Mucosa of descending colon (tissue), 3 donors: ENCODE measurements at places on chromosomes 11 and 22.

- DNase-seq: no peak
Observed at GRCh38 chr11:116342148-116342547, 430.6 kb downstream of the BUD13 start.

DNA sequence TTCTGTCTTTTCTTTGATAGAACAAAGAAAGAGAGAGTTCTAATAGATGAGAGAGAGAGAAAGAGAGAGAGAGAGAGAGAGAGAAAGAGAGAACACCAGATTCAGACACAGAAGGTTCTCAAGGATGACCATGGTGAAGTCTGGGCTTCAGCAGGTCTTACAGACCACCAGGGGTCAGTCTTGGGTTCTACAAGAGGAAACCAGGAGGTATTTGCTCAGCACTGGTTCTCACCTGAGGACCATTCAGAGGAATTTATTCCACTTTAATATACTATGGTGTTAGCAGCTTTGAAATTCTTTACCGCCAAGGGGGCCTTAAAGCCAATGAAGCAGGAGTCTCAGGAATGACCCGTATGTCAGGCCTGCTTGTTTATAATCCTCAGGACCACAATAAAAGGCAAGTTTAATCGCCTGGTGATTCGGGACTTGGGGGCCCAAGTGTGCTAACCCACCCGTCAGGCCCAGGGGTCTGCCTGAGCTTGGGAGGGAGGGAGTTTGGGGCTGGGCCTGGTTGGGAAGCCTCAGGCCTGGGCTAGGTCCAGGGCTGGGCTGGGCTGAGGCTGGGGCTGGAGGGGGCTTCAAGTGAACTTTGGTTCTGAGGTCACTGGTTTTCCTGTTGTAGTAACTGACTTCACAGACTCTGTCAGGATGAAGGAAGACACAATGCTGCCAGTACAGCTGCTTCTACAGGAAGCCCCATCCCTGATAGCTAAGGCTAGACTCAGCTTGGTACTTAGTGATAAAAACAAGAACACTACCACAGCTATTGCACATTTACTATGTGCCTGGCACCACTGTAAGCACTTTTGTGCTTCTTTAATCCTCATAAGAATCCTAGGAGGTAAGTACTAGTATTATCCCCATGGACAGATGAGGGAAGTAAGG is 179.2 kb upstream of the ZBED5 start:
- no peak for DNase-seq

DNA sequence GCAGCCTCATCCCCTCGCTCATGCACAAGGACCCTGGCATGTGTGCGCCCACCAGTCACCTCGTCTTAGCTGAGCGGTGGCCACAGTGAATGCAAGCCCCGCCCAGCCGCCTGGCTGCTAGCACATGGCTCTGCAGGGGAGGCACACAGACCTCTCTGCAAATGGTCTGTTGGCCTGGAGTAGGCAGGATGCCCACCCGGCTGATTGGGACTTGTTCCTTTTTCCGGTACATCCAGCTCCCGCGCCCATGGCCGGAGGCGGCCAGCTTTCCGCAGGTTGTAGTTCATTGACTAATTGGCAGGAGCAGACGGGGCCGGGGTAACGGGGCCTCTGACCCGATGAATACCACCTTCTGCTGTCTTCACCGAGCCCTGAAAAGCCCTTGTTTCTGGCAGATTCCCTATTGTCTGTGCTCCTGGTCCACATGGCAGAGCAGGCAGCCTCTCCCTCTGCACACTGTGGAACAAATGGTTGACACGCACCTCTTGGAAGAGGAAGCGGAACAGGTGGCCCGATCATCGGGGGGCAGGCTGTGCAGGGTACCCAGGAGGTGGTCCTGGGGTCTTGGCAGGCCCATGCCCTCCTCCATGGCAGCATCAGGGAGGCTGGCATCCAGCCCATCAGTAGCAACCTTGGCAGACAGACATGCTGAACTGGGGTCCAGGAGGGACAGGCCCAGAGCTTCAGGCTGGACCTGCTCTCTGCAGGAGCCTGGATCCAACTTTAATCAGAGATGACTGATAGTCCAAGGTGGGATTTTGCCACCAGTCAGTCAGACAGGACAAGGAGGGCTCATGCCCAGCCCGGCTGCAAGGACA is 1512.0 kb downstream of the BRD1 start:
- peak; percentile 25 for DNase-seq

DNA sequence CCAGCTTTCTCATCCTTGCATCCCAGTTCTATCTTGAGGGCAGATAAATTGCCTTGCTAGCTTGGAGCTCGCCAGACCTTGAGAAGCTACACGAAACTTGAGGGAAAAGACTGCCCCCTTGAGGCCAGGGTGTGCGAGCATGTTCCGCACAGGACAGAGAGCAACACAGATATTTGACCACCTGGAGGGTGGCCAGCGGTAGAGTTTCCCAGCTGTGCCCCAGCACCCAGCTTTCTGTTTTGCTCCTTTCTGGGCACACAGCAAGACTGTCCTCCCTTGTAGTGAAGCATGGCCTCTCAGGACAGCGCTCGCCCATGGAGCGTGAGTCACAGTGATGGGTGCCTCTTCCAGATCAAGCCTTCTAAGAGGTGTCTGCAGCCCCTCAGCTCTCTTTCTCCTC is 23.5 kb downstream of the SPATA19 start:
- DNase-seq: peak; percentile 56

DNA sequence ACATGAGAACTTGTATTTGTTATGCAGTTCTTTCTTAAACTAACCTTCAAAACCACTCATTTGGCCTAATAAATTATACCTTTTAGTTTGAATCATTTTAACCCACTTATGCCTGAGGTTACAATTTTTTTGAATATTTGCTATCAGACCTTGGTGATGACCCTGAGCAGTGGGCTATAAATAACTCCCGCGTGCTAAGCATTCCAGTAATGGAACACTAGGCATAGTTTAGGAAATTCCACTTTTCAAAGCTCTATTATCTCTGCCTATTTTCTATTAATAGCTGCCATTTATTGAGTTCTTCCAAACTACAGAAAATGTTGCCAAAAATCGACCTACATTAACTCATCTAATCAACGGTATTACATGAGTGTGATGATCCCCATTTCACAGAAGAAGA is 993.4 kb upstream of the FAT3 start:
- DNase-seq: no peak

GRCh38 chr11:12097219-12097618 is 13.2 kb upstream of the MICAL2 start:
- no peak for DNase-seq

GRCh38 chr11:127058524-127058923 is 58.0 kb upstream of the KIRREL3 start:
- DNase-seq: no peak

DNA sequence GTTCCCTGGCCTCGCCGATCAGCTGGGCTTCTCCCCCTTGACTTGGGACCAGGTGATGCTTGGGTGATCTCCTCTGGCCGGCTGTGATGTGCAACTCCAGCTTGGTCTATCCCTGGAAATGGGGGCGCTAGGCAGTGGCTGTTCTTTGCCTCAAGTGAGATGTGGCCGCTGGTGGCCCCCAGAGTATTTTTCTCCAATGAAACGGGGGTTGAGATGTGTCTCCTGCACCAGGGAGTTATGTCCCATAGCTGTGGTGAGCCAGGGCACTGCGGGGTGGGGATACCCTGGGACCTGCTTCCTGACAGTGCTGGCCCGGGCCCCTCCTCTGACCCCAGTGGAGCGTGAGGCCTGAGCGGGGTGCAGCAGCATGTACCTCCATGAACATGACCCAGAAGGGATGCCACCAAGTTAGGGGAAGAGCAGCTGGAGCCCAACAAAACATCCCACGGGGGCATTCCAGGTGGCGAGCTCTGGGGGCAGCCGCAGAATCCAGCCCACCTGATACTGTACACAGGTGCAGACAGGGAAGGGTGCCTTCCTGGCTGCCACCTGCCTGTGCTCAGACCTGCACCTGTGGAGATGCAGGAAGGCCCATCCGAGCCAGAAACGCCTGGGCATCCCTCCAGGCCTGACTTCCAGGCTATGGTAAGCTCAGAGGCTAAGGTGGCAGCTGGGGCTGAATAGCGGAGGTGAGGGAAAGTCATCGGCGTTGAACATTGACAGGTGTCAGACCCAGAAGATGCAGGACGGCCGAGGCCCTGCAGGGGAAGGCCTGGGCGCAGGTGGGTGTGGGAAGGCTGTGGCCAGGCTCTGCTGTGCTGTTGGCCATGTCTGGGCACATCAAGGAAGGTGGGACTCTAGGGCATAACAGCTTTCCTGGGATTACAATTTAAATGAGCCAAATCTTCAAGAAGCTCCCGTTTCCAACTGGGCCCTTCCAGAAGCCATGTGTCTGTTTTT is 97.3 kb downstream of the CTTN start:
- DNase-seq: peak; percentile 28

DNA sequence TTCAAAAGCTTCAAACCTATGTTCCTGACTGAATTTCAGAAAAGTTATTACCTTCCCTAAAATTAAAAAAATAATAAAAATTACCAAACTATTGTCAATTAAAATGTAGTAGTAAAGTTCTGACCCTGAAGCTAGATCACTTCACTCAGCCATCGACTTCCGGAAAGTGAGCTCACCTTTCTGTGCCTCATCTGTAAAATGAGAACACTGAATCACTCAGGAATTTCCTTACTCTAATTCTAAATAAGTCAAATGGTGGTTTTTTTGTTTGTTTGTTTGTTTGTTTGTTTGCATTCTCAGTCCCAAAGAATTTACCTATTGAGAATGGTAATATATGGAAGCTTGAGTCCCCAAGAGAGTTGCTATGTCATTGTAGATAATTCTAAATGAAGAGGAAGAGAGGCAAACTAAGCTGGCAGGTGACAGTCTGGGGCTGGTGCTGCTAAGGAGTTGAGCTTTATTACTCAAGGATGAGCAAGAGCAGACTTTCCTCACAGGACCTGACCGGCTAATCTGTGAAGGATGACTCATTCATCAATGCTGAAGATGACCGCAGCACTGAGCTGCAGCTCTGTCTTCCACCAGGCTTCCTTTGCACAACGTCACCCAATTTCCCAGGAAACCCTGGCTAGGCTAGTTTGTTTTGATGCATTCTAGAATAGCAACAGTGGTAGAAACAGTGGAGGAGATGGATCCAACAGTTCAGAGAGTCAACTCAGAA is 248.8 kb downstream of the RAB38 start:
- DNase-seq: no peak

- DNase-seq: peak; percentile 82
Observed at GRCh38 chr11:118265954-118266353, 1.9 kb upstream of the MPZL2 start.

- peak; percentile 89 for DNase-seq
Observed at GRCh38 chr11:64204464-64204989, 2.0 kb upstream of the FERMT3 start.

DNA sequence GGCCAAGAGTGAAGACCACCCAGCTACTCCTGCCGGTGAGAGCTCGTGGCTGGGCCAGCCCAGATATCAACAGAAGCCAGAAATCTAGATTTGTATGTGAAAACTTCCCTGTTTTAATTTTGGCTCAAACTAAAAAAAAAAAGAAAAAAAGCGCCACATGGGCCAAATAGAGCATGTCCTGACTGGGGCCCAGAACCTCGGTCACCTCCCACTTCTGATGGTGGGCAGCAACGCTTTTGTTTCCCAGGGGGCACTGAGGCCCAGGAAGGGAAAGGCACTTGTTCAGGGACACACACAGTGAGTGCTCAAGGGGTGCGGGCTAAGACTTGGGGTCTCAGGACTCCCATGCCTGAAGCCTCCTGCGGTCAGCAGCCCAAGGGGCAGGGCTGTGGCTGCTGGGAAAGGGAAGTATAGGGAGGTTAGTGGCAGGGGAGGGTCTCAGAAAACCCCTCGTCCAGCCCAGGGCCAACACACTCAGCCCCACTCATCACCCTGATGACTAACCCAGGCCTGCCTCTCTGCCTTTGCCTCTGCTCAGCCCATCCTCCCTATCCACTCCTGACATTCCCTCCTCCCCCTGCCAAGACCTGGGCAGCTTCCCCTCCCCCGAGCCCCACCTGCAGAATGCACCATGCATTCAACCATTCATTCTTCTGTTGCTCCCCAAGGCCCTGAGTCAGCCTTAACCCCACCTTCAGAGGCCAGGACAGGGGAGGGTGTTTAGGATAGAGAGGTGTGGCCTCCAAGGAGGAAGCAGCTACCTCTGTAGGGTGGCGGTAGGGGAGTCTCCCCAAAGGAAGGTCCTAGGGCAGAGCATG is 30.0 kb upstream of the TCF20 start:
- peak; percentile 46 for DNase-seq

GRCh38 chr11:40188848-40189247 is 1270.6 kb downstream of the LRRC4C start:
- DNase-seq: no peak

DNA sequence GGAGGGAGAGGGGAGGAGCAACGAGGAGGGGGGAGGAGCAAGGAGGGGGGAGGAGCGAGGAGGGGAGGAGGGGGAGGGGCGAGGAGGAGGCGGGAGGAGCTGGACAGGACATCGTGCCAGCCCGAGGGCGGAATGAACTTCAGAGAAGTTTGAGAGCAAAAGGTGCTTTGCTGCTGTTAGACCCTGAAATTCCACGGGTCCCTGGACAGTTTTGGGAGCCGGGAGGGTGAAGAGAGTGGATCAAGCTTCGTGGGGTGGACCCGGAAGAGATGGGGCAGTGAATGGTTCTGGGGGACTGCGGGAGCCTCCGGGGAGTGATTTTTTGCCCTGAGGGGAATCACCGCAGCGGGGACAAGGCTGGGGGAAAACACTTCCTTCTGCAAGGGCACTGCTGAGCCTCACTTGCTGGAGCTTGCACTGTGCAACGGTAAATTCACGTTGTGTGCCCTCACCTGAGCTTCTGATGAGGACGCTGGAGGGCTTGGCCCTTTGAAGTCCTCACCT is 10.7 kb upstream of the NLRP6 start:
- peak; percentile 65 for DNase-seq

DNA sequence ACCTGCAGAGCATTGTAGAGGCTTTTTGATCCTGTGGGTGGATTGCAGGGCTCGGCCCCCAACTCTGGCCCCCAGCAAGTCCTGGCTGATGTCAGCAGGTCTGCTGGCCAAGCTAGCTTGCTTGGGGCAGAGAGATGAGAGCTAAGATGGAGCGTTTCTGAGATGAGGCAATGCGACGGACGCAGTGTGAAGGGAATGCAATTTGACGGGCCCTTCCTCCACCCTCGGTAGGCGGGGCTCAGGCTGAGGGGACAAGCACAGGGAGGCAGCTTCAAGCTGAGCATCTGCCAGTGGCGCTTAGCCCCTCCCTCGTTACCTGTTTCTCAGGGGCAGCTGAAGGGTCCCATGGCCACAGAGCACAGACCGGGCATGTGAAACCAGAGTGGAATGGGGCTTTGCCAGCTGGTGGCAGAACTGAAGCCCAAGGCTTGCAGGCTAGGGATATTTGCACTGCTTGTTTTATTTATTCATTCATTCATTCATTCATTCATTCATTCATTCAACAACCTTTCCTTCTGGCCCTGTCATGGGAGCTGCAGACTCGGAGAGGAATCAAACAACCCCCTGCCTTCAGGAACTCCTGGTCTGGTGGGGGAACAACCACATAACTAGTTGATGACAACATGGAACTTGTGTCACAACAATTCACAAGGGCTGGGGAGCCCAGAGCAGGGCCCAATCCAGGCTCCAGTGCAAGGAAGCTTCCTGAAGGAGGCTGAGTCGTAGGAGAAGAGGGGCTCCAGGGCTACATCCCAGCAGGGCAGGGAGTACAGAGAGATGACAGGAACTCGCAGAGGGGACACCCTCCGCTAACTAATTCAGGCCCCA is 66.8 kb downstream of the THAP12 start:
- no peak for DNase-seq

- peak; percentile 79 for DNase-seq
Observed at GRCh38 chr22:46581538-46582244, 38.5 kb upstream of the GRAMD4 start.

- DNase-seq: no peak
Observed at GRCh38 chr22:22897947-22898346, 10.3 kb downstream of the IGLL5 start.
